NCI-H1105 treated with DMSO at 0.1 percent for 48 hours (cell line): ENCODE measurements at places on chromosomes 7 and 10.

- DNase-seq: no peak
These were observed 48.6 kb downstream of the CUL2 start for GRCh38 chr10:35041502-35041879.

DNA sequence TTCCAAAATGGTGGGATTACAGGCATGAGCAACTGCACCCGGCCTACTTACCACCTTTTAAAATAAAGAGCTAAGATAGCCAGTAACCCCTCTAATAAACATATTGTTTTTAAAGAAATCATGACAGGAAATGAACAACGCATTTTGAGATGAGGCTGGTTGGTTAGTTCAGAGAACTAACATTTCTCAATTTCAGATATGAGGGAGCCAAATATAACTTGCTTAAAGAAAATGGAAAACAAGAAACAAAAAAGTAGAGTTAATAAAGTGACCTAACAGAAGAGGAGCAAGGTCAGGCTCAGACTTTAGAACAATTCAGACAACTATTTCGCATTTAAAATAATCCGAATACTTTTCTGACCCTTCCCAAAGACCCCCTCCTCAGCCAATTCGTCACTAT lies 254.9 kb upstream of the PHF14 start:
- no peak for DNase-seq

GRCh38 chr7:88546808-88547207 lies 212.7 kb upstream of the ZNF804B start:
- DNase-seq: peak; percentile 14

- DNase-seq: no peak
These were observed 116.8 kb downstream of the LHPP start for GRCh38 chr10:124578231-124579010.

DNA sequence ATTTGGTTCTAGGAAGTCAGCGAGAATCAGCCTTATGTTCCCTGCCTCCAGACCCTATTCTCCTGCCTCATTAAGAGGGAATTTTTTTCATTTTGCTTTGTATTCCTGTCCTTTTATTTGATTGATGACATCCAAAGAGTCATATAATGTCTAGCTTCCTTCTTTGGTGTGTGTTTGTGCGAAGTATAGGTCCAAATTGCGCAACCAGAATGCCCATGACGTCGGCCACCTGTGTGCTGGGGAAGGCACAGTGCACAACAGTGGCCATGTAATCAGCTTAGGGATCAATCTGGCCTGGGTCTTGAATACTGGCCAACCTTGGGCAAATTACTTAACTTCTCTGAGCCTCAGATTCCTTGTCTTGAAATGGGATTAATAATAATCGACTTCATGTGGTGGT lies 206.2 kb downstream of the VTI1A start:
- no peak for DNase-seq

DNA sequence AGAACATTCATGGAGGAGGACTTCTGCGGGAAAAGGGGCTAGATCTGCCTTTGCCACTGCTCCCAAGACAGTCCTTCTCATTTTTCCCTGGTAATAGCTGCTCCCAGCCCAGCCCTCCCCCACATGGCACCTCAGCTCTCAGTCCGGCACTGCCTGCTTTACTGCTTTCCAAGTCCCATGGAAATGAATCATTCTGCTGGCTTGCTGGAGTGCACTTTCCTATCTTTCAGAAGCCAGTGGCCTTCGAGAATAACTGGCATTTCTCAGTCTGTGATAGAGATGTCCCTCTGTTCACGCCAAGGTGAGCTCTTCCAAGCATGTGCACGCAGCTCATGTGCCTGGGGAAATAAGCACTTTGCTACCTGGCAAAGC lies 61.4 kb downstream of the SYPL1 start:
- DNase-seq: no peak

DNA sequence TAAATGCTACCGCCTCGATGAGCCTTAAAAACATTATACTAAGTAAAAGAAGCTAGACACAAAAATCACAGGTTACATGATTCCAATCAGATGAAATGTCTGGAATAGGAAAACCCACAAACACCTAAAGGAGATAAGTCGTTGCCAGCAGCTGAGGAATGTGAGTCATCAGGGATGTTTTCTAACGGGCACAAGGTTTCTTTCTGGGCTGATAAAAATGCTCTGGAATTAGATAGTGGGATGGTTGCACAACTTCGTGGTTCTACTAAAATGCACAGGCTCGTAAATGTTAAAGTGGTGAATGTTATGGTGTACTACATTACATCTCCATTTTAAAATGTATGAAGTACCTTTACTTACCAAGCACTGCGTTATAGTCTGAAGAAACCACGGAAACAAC lies 9.7 kb downstream of the ABLIM1 start:
- no peak for DNase-seq

DNA sequence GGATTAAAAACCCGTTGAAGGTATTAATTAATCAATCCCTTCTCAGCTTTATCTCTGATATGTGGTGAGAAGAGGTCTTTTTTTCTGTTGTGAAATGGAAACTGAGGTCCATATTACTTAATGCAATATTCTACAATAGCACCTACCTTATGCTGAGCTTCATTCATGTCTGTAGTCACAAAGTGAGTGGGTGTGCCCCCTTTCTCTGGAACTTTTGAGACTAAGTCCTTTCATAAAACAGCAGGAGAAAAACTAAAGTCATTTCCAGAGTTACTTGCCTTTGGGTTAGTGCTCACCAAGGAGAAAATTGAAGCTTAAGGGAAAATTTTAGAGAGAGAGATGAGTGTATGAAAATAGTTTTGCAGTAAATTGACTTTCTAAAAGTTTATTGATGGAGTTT lies 61.2 kb downstream of the EXOC4 start:
- DNase-seq: no peak

GRCh38 chr7:78225534-78225933 lies 427.0 kb downstream of the PHTF2 start:
- no peak for DNase-seq

- no peak for DNase-seq
These were observed 68.4 kb upstream of the ADO start for GRCh38 chr10:62736168-62736546.

GRCh38 chr7:24668927-24669635 lies 88.2 kb downstream of the GSDME start:
- DNase-seq: no peak

GRCh38 chr10:113087165-113088029 lies 137.3 kb downstream of the TCF7L2 start:
- DNase-seq: no peak

DNA sequence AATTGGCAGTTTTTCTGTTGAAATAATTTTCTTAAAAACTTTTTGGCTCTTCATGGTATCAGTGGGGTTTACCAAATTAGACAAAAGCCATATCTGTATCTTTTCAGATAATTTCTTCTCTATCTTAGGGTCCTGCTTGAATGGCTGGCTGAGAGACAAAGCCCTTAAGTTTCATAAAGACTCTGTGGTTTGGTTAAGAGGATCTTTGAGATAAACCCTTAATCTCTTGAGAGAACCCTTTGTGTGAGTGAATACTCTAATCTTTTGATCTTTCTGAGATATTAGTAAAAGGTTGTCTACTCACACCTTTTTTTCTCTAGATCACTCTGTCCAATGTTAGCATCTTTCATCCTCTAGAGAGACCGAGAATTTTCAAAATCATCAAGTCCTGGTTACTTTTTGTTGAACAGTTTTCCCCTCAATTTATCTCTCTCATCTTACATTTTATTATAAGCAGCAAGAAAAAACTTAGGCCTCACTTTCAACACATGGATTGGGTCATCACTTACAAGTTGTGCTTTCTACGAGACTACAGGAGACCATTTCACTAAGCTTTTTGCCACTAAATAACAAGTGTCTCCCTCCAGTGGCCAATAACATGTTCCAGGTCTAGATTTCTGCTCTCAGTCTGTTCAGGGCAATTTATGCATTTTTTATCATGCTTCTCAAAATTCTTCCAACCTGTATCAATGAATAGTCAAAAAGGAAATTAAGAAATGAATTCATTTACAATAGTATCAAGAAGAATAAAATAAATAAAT lies 28.4 kb downstream of the DNAJC9 start:
- no peak for DNase-seq

GRCh38 chr7:143002106-143002505 lies 24.8 kb downstream of the OR9A2 start:
- DNase-seq: peak; percentile 16

DNA sequence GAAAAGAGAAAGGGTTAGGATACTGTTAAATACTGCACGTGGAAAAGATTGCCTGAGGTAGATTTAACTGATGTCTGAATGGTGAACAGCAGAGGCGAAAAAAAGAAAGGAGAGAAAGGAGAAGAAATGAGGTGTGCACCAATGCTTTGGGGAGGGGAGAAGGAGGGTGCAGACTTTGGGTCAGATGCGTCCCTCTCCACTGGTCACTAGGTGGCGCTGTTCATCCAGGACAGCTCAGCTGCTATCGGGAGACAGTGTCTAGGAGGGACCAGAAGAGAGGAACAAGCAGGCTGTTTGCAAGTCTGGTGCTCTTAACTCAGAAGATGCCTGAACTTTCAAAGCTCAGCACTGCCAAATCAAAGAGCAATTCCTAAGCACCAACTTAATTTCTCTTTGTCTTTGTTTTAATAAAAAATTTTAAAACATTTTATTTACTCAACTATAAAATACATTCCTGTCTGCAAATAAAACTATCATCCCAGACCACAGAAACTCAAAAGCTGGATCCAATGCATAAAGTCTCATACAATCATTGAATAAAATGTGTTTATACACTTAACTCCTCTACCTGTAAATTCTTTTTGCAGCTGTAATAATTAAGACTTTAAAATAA lies 83.9 kb upstream of the PDLIM1 start:
- peak; percentile 47 for DNase-seq

DNA sequence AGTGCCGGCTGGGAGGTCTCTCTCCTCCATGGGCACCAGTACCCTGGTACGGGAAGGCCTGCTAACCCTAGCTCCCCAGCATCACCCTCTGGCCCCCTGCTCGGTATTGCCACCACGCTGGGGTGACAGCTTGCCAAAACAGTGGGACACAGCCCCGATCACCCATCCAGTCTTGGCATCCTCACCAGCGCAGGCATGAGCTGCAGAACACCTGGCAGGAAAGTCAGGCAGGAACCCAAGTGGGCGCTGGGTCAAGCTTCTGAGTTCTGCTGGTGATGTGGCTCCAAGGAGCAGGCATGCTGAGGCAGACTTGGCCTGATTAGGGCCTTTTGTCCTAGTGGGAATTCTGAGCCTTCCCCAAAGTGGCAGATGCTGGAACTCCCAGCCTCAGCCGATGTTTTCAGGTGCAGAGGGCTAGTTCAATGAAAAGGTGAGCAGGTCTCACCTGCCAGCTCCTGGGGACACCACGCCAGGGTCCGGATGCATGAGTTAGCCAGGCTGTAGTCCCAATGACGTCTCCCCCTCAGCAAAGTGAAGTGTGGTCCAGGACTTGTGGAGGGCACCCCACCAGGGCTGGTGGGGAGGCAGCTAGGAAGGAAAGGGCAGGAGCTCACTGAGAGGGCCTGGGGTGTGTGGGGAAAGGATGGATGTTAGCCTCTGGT lies 8.5 kb upstream of the ZNF22 start:
- DNase-seq: no peak

- no peak for DNase-seq
These were observed 112.5 kb downstream of the WNT2 start for GRCh38 chr7:117210397-117210796.

GRCh38 chr7:158556721-158557440 lies 30.7 kb downstream of the PTPRN2 start:
- DNase-seq: no peak

DNA sequence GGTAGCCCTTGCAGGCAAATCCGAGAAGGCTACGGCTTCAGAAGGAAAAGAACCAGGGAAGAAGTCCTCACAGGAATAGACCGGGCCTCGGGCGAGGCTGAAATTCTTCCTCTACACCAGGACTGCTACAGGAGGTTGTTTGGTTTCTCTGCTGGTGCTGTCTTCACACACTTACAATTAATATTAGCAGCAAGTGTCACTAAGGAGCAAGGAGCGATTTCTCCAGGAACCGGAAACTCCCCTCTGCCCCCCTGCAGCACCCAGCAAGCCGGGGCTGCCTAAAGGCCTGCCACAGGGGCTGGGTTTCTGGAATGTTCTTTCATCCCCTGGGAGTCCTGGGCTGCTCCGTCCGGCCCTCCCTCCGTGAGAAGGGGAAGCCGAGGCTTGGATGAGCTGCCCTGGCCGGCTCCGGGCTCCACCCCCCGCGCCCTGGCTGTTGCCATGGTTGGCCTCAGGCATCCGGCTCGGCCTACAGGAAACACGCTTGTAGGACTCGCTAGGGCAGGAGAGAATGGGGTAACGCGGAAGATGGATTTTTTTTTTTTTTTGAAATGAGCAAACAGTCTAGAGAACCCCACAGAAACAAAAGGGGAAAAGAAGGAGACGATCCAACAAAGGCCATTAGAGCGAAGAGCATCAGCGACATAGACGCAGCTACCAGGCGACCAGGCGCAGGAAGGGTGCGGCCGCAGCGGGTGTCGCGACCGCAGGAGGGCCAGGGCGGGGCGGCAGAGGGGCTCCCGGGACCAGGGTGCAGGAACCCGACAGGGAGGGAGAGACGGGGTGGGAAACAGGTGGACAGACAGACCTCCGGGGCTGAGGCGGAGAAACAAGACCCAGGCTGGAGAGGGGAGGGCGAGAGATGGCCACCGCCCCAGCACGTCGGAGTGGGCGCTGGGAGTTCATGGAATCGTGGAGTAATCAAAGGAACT lies 33.0 kb downstream of the EN2 start:
- DNase-seq: no peak

DNA sequence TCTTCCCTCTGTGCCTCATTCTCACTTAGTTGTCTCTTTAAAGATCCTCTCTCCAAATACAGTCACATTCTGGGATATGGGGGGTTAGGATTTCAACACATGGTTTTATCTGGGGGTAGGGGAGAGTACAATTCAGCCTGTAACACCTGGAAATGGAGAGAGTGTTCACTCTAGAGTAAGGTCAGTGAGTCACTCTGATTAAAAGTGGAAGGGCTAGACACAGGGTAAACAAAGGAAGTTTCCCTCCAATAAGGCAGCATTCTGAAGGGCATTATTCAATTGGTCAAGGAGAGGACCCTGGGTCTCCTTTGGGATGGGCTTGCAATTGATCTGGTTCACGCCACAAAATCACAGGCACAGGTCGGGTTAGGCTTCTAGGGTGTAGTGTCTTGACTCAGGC lies 232.8 kb upstream of the NPSR1 start:
- no peak for DNase-seq

DNA sequence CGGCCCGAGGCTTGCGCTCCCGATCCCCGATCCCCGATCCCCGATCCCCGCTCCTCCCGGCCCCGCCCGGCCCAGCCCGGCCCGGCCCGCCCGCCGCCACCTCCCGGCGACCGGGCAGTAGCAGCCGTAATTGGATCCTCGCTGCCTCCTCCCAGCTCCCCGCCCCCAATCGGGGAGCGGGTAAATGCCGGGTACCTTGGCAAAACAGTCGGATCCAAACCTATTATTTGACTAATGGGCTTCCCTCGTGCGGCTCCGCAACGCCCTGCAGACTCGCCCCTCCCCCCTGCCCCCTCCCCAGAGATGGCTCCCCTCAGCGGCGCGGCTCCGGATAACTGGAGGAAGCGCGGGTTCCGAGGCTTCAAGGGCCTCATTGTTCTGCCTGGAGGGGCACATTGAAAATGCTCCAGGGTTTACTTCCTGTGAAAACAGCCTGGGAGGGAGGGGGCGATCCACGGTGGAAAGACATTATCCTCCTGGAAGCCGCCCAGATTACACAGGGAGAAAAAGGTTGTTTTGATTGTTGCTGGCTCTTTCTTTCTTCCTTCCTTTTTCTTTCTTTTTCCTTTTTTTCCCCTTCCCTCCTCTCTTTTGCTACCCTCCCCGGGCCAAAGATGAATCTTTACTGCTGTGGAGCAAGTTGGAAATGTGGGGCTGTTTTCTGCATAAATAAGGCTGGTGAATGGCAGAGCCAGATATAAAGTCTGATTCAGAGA lies 94.7 kb upstream of the ZMIZ1 start:
- peak; percentile 83 for DNase-seq
